ENCODE measurements at places on chromosomes 3 and 15. TPM values are rescaled to one million over a fixed set of nuclear protein-coding genes. Genes with fewer than 3 reads are reported as not detected.

Gene SNTN
- total RNA-seq, result not detected

Gene RBP2
- not detected for total RNA-seq

Gene GABRA5
- 11.6 TPM for total RNA-seq

Gene MST1
- total RNA-seq, result 4.3 TPM

Gene EPHA3
- 43.2 TPM for total RNA-seq

Gene ZBED2
- not detected for total RNA-seq

Gene ACP3
- total RNA-seq, result 0.26 TPM

Gene PLSCR4
- total RNA-seq, result 3.2 TPM

Gene SLC22A13
- not detected for total RNA-seq

Gene SEMA4B
- total RNA-seq, result 10.6 TPM

Gene FGD5
- not detected for total RNA-seq

Gene VIPR1
- total RNA-seq, result not detected

Gene CHRD
- 2.8 TPM for total RNA-seq

Gene LRTM1
- total RNA-seq, result not detected

Gene SH3GL3
- not detected for total RNA-seq

Gene PLSCR1
- 355 TPM for total RNA-seq

Gene AADACL2
- total RNA-seq, result not detected

Gene TM4SF18
- 72.6 TPM for total RNA-seq

Gene ITPKA
- total RNA-seq, result 0.85 TPM

Gene MRAS
- total RNA-seq, result 10.9 TPM

Gene IP6K1
- 25.6 TPM for total RNA-seq

Gene ZNF502
- total RNA-seq, result 3.5 TPM

Gene CLDN11
- total RNA-seq, result not detected

Gene MAPK6
- total RNA-seq, result 48.2 TPM

Data from SK-MEL-5 (cell line).